Kidney epithelial cell (primary cell): ENCODE measurements at places on chromosomes 4 and X. TPM values are rescaled to one million over a fixed set of nuclear protein-coding genes. Genes with fewer than 3 reads are reported as not detected.

The LRP2BP gene
- 0.07 and 0.13 TPM in 2 replicates for total RNA-seq

The GATA1 gene
- total RNA-seq, result not detected in 2 replicates

The NLGN4X gene
- total RNA-seq, result 1.2 and 1.5 TPM in 2 replicates

DNA sequence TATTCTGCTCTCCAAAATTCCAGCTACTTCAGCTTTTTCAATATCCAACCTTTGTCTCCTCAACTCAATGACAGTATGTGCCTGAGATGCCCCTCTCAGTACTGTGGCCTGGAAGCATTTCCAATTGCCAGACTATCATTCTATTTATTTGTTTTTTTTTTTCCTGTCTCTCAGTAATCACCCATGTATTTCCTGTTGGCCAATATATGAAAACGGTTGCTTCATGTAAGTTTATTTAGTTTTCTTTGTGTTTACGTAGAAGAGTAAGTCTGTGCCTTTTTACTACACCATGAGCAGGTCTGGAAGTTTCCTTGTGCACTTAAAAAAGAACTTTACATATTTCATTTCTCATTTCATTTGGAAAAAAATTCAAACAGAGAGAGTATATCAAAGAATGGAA is 537.5 kb upstream of the SPANXN1 start:
- no peak for DNase-seq

The ATP2B3 gene
- total RNA-seq, result not detected in 2 replicates

The H2BW2 gene
- not detected in 2 replicates for total RNA-seq
